ENCODE measurements at places on chromosomes 16 and 17.
A peak's percentile ranks its signal among the peaks of the same experiment; 100 is the strongest.

- DNase-seq, result no peak
These were observed 721 bp upstream of the WWOX start for GRCh38 chr16:78098595-78099270.

GRCh38 chr16:80303691-80304090 is 237.1 kb upstream of the DYNLRB2 start:
- DNase-seq, result no peak

DNA sequence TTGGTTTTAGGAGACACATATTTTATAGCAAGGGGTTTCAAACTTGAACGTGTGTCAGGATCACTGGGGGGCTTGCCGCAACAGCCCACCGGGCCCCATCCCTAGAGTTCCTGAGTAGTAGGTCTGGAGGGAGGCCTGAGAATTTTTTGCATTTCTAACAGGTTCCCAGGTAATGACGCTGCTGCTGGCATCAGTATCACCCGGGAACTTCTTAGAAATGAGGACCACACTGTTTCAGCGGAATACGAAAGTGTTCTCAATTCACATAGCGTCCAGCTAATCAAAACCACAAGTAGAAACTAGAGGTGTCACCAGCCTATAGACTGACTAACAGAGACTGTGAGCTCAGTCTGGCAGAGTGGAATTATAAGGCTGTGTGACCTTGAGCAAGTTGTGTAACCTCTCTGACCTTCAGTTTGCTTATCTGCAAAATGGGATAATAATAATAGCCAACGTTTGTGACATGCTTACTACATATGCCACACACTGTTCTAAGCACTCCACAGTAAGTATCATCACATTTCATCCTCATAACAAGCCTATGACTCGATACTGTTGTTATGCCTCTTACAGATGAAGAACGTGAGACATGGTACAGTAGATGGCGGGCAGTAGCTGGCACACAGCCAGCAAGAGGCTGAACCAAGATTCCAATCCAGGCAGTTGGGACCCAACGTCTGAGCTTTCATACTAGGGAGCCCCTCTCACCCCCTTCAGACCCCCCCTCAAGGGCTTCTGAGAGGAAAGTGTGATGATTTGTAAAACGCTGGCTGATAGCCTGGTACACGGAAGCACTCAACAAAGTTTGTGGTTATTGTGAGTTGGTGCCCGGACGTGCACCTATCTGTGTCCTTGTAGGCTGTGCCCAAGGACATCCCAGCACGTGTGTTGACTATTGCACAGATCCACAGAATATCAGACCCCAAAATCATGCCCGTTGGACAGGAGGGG is 4.6 kb upstream of the ICAM2 start:
- no peak for DNase-seq

GRCh38 chr16:55613613-55614335 is 42.0 kb upstream of the SLC6A2 start:
- no peak for DNase-seq

DNA sequence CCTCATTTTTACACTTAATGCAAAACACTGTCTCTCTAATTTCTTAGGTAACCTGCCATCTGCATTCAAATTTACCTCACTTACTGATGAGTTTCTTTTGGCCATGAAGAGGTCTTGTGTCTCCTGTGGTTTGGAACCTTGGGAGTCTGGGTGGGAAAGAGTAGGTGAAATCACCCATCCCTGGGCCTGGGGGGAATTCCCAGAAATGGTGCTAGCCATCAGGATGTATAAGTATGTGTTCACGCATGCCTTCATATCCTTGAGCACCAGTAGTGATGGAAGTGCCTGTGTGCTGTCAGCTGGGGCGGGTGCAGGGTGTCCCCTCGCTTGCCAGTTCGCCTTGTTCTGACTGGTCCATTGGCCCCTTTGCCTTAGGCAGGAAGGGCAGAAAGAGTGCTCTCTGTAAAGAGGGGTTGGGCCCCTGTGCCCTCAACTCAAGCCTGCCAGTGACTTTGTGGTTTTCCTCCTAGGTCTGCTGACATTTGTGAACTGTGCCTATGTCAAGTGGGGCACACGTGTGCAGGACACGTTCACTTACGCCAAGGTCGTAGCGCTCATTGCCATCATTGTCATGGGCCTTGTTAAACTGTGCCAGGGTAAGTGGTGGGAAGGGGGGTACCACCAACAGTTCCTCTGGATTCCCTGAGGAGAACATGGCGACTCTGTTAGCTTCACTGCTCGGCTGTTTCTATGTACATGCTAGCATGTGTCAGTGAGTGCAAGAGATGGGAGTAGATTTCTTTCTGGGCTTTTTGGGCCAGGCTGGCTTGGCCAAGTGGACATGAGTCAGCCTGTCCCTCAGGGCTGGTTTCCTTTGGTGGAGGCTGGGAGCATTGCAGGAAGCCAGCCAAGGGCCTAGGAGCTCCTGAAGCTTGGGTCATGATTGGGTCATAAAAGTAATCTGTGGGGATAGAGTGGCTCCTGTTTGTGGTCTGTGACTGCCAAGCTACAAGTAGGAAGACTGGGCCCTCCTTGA is 23.2 kb downstream of the SLC7A6OS start:
- peak; percentile 67 for DNase-seq

GRCh38 chr17:50100480-50100883 is 5.3 kb downstream of the PDK2 start:
- no peak for DNase-seq

- DNase-seq, result no peak
These were observed 53.8 kb downstream of the PECAM1 start for GRCh38 chr17:64336760-64337413.

- no peak for DNase-seq
These were observed 78.8 kb downstream of the WWP2 start for GRCh38 chr16:69840975-69841374.

Data from upper lobe of left lung (tissue), 6 donors.